NT2/D1 (cell line): ENCODE measurements at places on chromosomes 16 and 17.

DNA sequence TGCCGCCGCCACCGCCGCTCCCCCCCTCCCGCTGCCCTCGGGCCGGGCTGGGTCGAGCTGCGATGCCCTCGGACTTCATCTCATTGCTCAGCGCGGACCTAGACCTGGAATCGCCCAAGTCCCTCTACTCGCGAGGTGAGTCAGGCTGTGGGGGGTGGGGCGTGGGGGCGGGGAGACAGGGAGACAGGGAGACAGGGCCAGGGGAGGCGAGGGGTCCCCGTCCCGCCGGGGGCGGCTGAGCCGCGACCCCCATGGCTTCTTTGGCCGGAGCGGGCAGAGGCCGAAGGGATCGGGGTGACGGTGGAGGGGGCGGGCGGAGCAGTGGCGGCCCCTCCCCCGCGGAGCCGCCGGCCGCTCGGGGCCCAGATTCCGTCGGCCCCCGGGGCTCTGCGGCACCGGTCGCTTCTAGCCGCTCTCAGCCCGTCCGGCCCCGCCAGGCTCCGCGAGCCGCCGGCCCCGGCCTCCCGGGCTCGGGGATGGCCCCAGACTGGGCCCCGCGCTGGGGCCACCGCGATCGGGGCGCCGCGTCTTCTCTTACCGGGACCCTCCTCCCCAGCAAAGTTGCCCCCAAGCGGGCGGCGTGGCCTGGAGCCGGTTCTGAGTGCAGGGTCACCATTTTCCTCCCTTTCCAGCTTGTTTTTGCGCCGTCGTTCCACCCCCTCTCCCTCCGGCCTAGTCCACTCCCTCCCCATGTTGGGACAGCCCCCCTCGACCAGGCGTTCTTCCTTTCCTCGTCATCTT, 644 bp downstream of the NFAT5 start:
- no peak for DNase-seq

- no peak for DNase-seq
These were observed 4.7 kb downstream of the SLC12A3 start for GRCh38 chr16:56869513-56870275.

DNA sequence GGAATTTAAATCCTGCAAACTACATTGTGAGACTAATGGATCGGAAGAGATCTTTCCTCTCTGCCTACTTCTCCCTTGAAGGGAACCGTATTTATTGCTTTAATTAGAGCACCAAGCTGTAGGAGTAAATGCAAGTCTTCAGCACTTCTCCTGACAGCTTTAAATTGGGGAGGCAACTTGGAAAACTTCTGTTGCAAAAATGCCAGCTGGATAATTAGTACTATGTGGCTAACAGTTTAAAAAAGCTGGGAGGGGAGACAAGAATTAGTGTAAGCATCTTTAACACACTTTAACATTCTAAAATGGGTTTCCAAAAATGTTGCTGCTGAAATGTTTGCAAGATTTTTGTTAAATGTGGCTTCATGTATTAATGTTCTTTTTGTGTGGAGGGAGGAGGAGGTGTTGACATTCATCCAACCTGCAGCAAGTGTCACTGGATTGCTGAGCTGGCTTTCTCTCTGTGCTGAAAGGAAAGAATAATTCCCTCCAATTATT, 108.5 kb downstream of the PCTP start:
- DNase-seq: no peak

- no peak for DNase-seq
These were observed 23.0 kb downstream of the ATF7IP2 start for GRCh38 chr16:10408824-10409381.

GRCh38 chr16:2404099-2404498, 25.1 kb upstream of the CCNF start:
- no peak for DNase-seq

DNA sequence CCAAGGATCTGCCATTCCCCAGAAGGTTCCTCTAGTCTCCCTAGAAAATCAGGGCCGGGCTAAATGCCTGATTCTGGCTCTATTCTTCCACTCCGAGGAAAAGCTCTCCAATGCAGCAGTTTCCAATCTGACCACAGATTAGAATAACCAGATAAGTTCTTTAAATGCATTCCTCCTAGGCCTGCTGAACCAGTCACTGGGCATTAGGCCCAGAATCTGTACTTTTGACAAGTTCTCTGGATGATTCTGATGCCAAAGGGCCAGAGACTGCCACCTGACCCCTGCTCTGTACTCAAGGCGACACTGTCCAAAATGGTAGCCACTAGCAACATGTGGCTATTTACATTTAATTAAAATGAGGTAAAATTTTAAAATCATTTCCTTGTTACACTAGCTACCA, 22.3 kb downstream of the MAP3K14 start:
- no peak for DNase-seq

DNA sequence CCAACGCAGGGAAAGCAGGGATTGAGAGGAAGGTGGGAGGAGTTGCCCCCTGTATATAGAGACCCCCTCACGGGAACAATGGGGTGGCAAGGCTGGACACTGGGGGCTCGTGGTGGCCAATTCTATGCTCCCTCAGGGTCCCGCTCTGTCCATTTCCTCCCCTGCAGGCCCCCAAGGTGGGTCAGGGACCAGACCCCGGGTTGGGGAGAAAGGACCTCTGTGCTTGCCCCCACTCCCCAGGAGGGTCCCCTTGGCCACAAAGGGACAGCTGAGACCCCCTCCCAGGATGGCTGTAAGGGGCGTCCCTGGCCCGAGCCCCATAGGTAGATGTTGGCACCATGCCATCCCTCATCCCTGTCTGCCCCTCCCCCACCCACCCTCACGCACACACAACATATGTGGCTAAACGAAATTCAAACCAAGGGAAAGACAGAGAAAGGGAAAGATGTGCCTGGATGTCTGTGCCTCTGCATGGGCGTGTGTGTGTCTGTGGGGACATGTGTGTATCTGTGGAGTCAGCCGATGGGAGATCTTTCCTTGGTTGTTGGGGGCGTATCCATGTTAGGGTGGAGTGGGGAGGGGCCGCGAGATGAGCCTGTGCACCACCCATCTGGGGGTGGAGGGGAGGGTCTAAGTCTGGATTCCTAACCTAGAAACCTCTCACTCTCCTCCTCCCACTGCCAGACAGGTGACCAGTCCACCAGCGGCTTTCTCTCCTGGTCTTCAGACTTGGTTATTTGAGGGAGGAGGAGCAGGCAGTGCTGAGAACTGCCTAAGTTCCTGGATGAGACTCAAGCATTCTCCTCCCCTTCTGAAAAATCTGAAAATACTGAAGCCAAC, 642 bp upstream of the NEUROD2 start:
- no peak for DNase-seq

DNA sequence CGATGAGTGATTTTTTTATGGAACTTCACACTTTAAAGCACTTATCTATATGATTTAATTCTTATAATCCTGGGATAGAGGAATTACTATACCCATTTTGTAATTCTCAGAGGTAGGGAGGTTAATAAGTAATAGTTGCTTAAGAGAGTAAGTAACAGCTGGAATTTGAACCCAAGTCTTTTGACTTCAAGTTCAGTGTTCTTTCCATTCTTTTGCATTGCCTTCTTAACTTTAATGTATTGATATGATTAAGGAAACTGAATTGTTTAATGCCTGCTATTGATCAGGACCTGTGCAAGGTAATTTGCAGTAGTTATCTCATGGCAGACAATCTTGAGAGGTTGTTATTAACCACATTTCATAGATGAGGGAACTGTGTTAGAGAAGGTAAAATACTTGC, 78.5 kb downstream of the TUBD1 start:
- DNase-seq: no peak

GRCh38 chr17:10171122-10171571, 27.3 kb downstream of the GAS7 start:
- no peak for DNase-seq

GRCh38 chr16:49048557-49048956, 233.1 kb downstream of the CBLN1 start:
- DNase-seq: no peak

DNA sequence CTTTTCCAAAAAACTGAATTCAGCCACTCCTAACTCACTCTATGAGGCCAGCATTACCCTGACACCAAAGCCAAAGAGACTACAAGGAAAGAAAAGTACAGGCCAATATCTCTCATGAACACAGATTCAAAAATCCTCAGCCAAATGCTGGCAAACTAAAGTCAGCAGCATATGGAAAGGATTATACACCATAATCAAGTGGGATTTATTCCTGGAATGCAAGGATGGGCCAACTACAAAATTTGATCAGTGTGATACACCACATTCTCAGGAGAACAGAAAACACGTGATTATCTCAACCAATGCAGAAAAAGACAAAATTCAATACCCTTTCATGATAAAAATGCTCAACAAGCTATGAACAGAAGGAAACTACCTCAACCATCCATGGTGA, 7.7 kb upstream of the AATK start:
- DNase-seq: no peak

DNA sequence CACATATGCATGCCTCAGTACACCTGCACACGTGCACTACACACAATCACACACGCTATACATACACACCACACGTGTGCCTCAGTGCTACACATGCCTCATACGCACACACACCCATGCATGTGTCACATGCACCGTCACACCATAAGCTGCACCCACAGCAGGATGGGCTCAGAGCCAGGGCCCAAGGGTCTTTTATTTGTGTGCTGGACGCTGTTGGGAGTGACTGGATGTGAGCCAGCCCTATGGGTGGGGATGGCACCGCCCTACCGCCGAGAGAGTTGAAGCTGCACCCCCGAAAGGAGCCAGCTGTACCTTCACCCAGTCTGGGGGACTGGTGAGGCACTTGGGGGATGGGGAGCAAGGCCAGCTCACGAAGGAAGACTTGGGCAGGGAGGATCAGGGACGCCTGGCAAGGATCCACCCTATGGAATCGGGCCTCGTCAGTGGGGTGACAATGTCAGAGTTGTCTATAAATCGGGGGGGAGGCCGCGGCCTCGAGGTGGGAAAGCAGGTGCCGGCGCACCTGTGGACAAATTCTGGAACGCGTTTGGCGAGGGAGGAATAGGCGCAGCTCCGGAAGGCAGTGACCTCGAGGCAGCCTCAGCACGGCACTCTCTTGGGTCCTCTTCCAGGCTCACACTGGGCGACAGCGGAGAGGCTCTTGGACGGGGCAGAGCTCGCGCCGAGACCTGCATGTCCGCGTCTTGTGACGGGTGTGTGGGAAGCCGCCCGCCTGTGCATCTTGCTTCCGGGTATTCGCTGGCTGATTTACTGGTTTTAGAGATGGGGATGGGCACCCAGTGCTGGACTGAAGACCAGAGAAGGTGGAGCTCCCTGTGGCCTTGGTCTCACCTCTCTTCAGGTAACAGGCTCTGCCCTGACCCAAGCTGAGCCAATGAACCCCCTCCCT, 7.3 kb downstream of the RGS11 start:
- DNase-seq: no peak

DNA sequence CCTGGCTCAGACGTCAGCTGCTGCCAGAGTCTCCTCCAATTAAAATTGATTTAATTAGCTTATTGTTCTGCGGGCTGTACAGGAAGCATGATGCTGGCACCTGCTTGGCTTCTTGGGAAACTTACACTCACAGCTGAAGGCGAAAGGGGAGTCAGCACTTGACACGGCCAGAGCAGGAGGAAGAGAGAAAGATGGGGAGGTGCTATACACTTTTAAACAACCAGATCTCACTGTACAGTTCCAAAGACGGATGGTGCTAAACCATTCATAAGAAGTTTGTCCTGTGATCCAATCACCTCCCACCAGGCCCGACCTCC, 1.4 kb upstream of the PRDM7 start:
- DNase-seq: no peak

DNA sequence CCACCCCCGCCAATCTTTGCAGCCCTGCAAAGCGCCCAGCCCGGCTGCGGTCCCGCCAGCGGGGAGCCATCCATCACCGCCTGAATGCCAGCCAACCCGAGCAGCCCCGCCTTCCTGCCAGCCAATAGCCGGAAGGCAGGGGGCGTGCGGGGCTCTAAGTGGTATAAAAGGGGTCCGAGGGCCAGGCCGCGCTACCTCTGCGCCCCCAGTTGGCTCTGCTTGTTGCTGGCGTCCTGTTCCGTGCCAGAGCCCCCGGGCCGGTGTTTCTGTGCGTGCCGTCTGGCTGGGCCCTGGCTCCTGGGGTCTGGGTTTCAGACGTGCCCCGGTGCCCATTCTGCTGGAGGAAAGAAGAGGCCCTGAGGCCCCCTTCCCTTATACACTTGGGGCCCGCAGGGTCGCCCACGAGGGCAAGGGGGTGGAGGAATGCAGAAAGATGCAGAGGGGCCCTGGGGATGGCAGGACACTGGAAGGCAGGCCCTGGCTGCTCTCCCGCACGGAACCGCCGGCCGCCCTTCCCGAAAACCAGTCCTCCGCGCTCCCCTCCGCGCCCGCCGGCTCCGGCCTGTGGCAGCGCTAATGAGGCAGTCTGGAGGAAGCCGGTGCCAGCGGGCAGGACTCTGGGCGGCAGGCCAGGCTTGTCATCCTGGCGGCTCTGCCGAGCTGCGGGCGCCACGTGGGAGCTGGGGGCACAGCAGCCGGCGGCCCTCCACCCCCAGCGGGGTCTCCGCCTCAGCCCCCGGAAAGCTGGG, 14.0 kb downstream of the COPZ2 start:
- DNase-seq: peak; percentile 69
